ENCODE measurements at places on chromosomes 6 and 20.

DNA sequence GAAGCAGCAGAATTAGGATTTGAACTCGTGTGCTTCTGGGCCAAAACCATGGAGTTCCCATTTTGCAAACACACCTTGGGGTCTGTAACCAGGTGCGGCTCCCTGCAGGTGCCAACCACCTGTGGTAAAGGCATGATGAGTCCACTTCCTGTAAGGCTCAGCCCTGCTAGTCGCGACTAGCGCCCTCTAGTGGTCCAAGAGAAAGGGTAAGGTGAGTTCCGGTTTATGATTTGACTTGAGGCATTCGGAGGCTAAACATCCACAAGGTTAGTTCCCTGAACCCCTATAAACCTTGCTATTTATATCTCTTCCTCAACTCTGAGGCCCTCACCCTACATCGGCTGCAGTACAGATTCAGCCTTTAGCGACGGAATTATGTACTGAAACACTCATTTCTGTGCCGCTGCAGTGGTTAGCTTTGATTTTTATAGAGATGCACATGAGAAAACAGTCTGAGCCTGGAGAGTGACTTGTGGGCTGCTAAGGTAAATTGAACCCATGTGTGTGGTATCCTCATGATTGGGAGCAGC lies 173.4 kb downstream of the PLCB1 start:
- peak; percentile 26 for DNase-seq

GRCh38 chr6:107030151-107030550 lies 2.2 kb downstream of the MTRES1 start:
- DNase-seq, result no peak

DNA sequence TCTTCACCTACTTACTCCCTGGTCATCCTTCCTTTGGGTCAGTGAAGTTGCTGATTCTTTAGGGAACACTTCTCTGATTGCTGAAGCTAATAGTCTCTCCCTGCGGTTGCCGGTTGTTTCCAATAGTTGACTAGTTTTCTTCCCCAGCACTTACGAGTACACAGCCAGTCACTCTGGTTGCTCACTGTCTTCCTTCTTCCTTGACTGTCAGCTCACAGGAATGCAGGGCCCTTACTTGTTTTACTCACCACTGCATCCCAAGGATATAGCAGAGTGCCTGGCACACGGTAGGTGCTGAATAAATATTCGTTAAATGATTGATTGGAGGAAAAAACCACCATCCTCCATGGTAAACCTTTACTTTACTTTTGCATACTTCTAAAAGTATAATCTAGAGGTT lies 345.0 kb downstream of the QKI start:
- no peak for DNase-seq

GRCh38 chr6:23097566-23097965 lies 528.2 kb downstream of the HDGFL1 start:
- DNase-seq, result no peak

GRCh38 chr6:130138116-130138908 lies 84.4 kb downstream of the SAMD3 start:
- DNase-seq, result peak; percentile 28

DNA sequence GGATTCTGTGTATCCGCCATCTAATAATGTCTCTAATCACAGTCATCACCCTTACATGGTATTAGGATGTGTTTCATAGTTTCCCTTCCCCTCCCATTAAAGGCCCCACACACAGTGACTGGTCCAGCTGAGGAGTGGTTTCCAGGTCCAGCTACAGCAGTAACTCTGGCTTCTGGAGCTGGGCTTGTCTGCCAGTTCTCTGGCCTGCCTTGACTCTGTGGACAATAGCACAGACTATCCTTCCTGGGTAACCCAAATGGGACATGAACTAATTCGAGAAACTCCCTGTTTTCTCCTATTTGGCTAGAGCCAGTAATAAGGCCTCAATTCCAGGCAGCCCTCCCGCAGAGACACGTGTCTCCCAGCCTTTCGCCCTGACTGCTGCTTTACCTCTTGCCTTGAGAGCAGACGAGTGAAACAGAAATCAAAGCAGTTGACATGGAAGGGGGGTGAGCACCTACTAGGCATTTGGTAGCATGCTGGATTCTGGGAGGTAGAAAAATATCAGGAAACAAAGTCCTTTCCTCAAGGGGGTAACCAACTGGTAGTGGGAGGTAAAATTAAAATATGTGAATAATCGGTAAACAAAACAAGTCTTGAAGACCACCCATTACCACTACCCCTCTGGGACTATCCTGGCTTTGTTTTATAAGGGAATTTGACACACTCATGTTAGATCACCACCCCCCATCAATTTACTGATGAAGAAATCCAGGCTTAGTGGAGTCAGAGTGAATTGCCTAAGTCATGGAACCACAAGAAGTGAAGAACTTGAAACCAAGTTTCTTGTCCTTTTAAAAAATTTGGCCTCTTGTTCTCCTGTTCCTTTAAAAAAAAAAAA lies 1.2 kb downstream of the TRAF3IP2 start:
- no peak for DNase-seq

DNA sequence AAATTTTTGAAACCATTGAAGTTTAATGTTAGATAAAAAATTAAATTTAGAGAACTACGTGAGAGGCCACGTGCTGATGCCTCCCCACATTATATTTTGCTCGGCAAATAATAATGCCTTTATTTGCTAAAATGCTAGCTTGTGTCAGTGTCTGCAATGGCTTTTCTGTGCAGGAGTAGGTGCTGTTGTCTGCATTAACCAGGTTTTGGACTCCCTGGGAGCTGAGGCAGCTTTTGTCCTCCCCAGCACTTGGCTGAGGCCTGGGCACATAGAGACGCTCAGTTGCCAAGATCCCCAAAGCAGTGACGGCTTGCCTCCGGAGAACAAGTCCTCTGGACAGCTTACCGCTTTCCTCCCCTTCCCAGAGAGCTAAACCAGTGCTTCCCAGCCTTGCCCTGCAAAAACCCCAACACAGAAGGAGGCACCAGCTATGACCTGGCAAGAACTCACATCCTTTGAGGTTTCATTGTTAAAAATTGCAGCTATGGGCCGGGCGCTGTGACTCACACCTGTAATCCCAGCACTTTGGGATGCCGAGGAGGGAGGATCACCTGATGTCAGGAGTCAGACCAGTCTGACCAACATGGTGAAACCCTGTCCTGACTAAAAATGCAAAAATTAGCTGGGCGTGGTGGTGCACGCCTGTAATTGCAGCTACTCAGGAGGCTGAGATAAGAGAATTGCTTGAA lies 59.9 kb downstream of the KAT14 start:
- no peak for DNase-seq

GRCh38 chr6:53796451-53796780 lies 1.6 kb downstream of the LRRC1 start:
- DNase-seq, result no peak

DNA sequence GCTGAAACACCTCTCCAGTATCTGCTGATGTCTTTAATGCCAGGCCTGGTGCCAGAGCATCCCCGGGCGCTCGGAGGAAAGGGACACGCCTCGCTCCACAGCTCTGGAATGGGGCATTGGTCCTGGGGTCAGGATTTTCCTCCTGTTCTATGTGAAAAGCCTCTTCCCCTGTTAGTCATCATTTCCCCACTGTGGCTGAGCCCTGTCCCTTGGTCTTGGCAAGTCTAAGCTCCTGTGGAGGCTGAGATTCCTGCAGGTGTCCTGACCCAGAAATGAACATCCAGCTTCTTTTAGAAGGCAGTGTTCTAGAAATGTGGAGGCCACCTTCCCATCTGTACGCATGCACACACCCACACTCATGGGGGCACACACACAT lies 19.4 kb downstream of the SYNDIG1 start:
- no peak for DNase-seq

GRCh38 chr6:136987526-136987925 lies 57.2 kb downstream of the IL20RA start:
- no peak for DNase-seq

GRCh38 chr6:56231827-56232226 lies 15.6 kb downstream of the COL21A1 start:
- DNase-seq, result no peak

- DNase-seq, result no peak
These were observed 887 bp downstream of the GABBR1 start for GRCh38 chr6:29631860-29632731.

DNA sequence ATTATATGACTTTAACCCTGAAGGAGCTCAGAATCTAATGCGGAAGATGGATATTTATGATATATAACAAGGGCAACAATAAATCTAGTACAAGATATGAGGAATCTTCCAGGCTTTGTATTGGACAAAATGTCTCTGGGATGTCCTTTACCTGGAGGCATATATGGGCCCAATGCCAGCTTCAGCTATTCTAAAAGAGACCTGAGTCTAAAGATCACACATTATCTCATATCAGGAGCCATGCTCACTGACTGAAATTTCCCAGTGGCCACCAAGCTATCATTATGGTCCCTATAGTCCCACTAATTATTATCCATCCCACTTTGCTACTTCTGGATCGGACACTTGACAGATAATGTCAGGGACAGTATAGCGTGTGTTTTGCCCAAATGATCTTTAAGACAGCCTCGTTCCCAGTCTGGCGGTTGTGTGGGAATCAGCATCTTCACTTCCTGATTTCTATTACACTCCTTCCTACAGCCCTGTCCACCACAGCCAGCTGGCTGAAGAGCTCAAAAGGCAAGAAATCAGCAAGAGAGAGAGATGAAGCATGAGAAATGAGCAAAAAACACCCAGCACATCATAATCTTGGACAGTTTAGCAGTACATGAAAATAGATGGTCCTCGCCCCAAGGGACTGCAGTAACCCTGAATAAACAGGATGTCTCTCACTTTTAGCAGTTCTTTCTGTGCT lies 34.9 kb downstream of the KLHL31 start:
- no peak for DNase-seq

DNA sequence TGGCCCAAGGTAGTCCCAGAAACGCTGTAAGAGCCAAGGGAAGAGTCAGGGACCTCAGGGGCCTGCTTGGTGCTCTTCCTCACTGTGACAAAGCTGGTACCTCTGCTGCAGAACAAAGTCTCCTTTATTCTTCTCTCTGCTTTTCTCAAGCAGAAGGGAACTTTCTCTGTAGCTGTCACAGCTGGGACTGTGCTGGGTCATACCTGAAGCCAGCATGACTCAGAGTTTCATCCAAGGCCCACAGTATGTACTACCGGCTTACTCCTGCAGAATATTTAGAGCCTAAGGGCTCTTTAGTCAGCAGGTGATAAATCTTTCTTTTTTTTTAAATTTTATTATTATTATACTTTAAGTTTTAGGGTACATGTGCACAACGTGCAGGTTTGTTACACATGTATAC lies 183.2 kb downstream of the TINAG start:
- no peak for DNase-seq
